ENCODE measurements at places on chromosomes 6 and 20.
A peak's percentile ranks its signal among the peaks of the same experiment; 100 is the strongest.

DNA sequence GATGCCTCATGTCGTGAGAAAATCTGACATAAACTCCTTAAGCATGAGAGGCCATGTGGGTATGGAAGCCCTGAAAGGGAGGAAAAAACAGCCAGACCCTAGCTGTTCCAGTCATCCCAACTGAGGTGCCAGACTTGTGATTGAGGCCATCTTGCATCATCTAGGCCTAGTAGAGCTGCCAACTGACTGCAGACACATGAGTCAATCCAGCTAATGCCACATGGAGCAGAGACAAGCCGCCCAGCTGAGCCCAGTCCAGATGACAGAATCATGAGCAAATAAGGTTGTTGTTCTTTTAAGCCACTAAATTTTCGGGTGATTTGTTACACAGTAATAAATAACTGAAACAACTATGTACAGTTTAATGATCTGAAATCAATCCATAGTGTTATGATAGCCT lies 680.9 kb downstream of the MAFB start:
- no peak for DNase-seq

DNA sequence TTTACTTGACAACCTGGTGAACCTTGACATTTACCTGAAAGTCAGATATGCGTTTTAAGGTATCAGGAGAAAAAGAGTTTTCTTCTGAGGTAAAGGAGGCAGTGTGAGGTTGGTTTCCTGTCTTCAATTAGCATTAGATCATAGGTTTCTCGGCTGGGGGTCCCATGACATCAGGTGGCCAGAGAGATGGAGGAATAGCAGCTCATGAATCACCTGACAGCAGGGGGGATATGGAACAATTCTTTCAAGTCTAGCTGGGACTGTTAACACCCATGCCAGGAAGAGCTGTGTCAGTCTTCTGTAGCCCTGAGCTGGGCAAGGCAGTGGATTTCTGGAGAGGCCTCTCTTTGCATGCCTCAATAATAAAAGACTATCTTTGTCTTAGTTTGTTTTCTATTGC lies 108.0 kb upstream of the TMEM170B start:
- DNase-seq: peak; percentile 41

DNA sequence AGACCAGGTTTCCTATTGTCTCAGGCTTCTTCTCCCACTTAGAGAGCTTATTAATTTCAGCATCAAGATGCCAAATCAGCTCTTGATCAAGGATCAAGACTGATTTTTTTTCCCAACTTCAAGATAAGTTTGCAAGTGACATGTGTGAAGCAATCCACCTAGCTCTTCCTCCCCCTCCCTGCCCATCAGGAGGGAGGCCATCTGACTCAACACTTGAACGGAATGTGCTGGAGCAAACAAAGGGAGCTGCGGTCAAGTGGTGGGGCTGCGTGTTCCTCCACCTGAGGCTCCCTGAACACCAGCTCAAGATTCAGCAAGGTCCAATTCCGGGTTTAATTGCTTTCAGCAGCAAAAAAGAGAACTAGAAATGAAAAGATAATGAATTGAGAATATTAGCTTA lies 38.7 kb downstream of the TTI1 start:
- DNase-seq: no peak

- no peak for DNase-seq
These were observed 211.0 kb downstream of the TSHZ2 start for GRCh38 chr20:53183181-53183580.

- DNase-seq: no peak
These were observed 34.5 kb downstream of the DLGAP4 start for GRCh38 chr20:36340593-36340990.

- no peak for DNase-seq
These were observed 5.1 kb downstream of the TP53RK start for GRCh38 chr20:46683939-46684750.

- peak; percentile 13 for DNase-seq
These were observed 609 bp downstream of the OGFRL1 start for GRCh38 chr6:71289039-71289801.

- no peak for DNase-seq
These were observed 38.7 kb downstream of the RGS17 start for GRCh38 chr6:153092082-153093013.

DNA sequence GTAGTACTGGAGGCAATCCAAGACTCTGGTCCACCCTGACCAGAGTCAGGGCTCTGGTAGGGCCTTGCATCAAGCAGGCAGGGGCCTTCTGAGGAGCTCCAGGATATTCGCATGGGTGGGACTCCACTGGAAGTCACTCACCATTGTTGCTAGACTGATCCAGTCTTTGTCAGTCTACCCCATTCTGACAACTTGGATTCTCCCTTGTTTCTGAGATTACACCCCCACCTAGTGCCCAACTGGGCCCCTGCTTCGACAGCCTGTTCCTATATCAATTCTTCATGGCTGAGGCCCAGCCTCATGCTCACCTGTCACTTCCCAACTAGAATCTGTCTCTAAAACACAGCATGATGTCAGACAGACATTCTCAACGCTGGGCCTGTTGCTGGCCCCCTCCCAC lies 5.2 kb downstream of the SLC35D3 start:
- peak; percentile 53 for DNase-seq

DNA sequence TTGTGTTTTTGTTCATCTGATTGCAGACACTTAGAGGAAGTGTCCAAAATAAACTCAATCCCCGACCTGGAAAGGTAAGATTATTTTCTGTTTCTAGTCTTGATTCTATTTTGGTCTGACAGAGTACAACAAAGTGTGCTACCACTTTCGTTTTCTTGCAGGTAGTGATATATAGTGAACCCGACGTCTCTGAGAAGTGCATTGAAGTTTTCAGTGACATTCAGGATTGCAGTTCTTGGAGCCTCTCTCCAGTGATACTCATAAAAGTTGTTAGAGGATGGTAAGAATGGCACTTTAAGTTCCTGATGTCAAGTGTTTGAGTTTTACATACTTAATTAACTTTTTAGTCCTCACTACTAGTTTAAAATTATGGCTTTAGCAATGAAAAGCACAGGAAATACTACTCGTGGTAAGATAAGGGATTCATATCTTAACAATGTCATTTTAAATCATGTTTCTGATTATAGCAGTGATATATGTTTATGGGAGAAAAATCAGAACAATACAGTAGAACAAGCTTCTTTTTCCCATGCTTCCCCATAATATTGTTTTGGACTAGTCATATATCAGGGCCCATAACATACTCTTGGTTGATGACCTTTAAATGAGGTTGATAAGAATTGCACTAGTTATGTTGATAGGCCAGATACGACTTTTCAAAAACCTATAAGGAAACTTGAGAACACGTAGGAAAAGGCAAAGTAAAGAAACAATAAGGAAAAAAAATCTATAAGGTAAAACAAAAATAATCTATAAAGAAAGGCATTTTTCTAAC lies 104.0 kb downstream of the RTN4IP1 start:
- DNase-seq: peak; percentile 24

GRCh38 chr20:24402188-24402587 lies 67.2 kb upstream of the SYNDIG1 start:
- DNase-seq: no peak

GRCh38 chr6:47170617-47170947 lies 128.4 kb upstream of the ADGRF1 start:
- no peak for DNase-seq

- DNase-seq: no peak
These were observed 64.2 kb downstream of the GCNT2 start for GRCh38 chr6:10585209-10585845.

DNA sequence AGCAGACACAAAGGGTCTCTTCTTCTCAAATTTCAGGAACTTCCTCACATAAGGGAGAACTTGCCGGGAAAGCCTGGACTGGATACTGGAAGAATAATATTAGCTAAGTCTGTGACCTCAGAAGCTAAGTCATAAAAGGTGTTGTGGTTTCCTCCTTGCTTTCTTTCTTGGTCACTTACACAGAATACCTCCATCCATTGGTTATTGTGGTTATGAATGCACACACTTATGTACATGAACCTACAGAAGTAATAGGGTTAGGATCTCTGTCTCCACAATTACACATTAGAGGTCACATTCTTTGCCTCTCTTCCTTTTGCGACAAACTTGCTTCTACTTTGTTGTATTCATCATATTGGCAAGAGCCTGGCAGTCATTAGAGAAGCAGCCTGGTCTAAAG lies 40.4 kb downstream of the ZNF391 start:
- no peak for DNase-seq

GRCh38 chr6:97669191-97670031 lies 386.4 kb upstream of the MMS22L start:
- peak; percentile 37 for DNase-seq

- no peak for DNase-seq
These were observed 218.7 kb downstream of the TRDN start for GRCh38 chr6:123418071-123418470.

GRCh38 chr20:39342463-39342862 lies 380.3 kb downstream of the DHX35 start:
- no peak for DNase-seq

DNA sequence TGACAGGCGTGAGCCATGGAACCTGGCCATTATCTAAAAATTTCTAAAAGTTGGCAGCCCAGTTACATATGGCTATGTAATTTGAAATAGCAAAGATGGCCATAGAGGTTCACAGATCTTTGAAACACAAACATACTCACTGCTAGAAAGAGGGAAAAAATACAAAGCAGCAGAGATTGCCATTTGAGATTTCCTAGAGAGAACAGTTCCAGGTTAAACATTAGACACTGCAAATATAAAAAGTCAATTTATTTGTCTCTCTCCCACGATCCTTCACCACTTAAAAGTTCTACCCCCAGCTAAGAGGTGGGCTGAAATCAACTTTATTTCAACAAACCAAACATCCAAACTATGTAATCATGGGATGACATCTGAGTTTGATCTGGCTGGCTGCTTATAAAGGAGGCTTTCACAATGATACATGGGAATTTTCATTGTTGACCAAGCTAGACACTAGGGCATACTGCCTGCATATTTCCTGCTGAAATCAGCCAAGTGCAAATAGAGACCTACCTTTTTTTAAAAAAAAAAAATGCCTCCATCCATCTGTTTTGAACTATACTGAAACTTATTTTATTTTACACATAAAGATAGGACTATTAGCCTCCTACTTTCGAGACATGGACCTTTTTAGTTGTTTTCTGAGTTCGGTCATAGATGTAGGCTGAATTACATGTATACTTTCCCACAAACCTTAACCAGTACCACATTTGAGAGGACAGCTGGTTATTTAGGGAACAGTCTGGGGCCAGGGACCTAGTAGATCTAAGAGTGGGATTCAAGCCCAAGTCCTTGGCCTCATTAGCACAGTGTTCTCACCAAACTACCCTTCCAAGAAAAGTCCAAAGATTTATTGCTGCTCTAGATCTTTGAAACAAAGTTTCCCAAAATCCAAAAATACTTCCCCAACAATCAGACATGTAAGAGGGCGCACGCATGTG lies 16.6 kb downstream of the DCDC2 start:
- DNase-seq: no peak

- no peak for DNase-seq
These were observed 119.6 kb upstream of the RNF24 start for GRCh38 chr20:4134861-4135379.

- no peak for DNase-seq
These were observed 18.3 kb downstream of the ETV7 start for GRCh38 chr6:36368921-36369865.

GRCh38 chr6:102126488-102126887 lies 733.0 kb downstream of the GRIK2 start:
- DNase-seq: no peak

- no peak for DNase-seq
These were observed 88.3 kb downstream of the FAM50B start for GRCh38 chr6:3937438-3937837.

GRCh38 chr6:37242429-37243052 lies 15.0 kb upstream of the TBC1D22B start:
- DNase-seq: peak; percentile 66

GRCh38 chr6:32668226-32668747 lies 1.8 kb upstream of the HLA-DQB1 start:
- DNase-seq: peak; percentile 74

- DNase-seq: no peak
These were observed 298.8 kb upstream of the MAP3K7 start for GRCh38 chr6:90885611-90886056.

DNA sequence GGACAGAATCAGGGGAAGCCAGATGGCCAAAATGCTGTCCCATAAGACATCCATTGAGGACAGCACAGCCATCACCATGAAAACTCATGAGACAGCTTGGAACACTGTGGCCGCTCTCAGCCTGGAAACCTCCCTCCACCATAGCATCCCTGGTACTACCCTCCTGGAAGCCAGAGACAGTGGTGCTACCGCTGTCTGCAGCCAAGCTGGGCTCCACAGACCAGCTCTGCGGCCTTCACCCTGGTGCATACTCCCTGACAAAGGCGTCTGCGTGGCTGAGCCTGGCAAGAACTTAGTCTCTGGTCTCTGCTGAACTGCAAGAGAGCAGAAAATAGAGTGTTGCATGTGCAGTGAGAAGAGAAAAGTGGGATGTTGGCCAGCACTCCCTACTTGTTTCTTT lies 558.0 kb downstream of the C6orf118 start:
- DNase-seq: no peak

DNA sequence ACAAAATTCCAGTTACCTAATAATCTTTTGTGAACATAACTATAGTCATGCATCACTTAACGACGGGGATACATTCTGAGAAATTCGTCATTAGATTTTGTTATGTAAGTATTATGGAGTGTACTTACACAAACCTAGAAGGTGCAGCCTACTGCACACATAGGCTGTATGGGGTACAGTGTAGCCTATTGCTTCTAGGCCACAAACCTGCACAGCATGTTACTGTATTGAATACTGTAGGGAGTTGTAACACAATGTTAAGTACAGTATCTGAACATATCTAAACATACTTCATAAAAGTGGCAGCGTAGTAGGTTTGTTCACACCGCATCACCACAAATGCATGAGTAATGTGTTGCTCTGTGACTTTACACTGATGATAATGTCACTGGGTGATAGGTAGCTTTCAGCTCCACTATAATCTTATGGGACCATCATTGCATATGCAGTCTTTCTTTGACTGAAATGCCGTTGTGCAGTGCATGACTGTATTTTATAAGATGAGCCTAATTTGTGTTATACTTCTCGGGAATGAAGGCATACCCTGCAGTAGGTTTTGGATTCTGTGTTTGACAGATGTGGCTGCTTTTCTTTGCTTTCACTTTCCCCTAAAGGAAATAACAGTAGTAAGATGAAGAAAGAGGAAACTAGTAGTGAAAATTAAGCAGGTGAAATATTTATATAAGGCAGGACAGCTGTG lies 365.6 kb downstream of the FARS2 start:
- DNase-seq: peak; percentile 54

DNA sequence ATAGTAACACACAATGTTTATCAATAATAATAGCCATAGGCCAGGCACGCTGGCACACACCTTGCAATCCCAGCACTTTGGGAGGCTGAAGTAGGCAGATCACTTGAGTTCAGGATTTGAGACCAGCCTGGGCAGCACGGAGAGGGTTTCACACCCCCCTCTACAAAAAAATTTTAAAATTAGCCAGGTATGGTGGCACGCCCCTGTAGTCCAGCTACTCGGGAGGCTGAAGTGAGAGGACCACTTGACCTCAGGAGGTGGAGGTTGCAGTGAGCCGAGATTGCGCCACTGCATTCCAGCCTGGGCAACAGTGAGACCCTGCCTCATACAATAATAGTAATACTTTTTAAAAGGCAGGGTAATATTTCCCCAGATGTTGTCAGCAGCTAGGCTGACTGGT lies 7.9 kb upstream of the MAPRE1 start:
- no peak for DNase-seq

GRCh38 chr20:50968289-50968688 lies 9.7 kb downstream of the MOCS3 start:
- no peak for DNase-seq

GRCh38 chr6:25311331-25311840 lies 32.2 kb downstream of the CARMIL1 start:
- no peak for DNase-seq
